Fibroblast of skin of right quadriceps (primary cell): ENCODE measurements at places on chromosomes 7 and 10.

DNA sequence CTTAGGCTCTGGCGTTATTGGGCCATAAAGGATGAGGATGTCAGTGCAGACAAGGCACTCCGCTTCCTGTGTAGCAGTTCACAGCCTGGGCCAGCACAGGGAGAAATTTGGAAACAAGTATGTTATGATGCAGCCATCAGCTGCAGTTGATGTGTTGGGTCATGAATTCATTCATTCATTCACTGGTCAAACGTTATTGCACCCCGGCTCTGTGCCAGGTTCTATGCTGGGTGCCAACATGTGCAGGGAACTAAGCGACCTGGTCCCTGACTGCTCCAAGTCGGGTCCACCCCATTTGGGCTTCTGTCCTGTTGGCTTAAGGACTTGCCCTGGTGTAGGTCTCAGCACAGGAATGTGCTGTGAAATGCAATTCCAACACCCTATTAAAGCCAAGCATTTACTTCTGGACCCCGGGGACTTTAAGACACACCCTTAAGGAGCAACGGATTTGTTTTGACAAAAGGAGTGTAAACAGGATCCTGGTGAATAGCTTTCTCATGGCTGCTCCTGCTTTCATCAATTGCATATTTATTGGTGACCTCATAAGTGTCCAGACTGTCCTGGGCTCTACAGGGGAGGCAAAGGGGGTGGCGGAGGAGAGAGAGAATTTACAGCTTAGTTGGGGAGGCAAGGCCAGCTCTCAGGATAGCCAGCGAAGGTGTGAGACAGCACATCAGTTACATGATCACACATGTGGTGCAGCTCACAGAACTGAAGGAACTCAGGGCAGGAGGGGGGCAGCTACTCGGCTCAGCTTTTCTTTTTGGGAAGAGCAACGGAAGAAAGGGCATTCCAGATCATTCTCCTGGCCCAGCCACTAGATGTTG lies 158.6 kb downstream of the GRK5 start:
- no peak for DNase-seq

GRCh38 chr10:44776181-44776580 lies 135.0 kb upstream of the TMEM72 start:
- no peak for DNase-seq

- DNase-seq = no peak
These were observed 11.9 kb downstream of the NRG3 start for GRCh38 chr10:81886939-81887338.

GRCh38 chr7:75722373-75722772 lies 16.4 kb downstream of the HIP1 start:
- no peak for DNase-seq

DNA sequence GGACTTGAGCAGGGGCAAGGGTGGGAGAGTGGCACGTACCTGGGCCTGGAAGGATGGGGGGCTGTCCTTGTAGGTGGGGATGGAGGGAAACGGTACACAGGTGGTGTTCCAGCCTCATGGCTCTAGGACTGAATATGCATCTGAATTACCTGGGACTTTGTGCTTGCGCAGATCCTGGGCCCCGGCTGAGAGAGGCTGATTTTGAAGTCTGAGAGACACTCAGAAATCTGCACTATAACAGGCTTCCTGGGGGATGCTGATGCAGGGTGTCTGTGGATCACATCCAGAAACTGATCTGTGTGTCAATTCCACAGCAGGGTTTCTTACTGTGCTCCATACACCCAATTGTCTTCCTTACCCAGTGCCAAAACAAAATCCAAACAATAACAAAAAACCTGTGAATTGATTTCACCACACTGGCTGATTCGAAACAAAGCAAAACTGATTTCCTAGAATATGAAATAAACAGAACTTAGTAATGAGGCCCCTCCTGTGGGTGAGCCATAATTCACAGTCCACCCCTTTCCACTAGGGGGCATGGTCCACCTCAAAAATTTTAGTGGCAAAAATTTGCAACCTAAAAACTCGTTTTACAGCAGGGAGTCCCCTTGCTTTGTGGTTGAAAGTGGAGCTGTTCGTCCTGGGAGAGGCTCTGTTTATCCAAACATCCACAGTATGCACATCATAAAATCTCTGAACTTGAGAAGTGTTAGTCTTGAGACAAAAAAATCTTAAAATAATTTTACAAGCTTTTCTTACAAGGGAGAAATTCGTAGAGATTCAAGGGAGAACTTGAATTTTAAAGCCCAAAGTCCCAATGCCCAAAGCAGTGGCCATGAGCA lies 32.0 kb upstream of the PLEKHA1 start:
- peak; percentile 46 for DNase-seq

DNA sequence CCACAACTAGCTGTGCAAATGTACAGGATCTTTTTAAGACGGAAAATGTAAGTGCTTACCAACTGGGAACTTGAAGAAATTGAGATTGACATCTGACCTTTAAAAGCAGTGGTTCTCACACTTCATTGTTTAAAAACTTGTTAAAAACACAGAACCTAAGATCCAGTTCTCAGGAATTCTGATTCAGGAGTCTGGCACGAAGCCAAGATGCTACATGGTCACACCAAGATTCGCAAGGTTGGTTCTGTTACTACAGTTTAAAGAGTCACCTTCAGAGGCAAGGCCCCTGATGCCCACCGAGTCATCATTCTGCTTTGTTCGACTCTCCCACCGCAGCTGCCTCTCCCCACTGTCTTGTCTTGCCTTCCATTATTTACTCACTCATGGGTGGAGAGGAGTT lies 113.3 kb downstream of the GLI3 start:
- no peak for DNase-seq

DNA sequence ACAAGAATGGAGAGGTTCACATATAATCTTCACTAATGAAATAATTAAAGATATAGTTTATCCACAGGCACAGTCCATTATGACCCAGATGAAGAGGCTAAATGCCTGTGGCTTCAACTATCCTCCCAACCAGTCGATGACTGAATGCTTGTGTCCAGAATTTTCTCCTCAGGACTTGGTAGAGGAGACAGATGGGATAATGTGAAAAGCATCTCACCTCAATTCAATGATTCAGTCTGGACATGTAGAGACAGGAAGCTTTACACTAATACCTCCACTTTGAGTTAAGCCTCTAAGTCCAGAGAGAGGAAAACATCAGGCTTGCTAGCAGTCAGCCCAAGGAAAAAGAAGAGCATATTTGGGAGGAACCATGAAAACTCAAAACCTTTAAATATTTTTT lies 59.1 kb upstream of the COL1A2 start:
- no peak for DNase-seq

- peak; percentile 85 for DNase-seq
These were observed 125.1 kb downstream of the CDK14 start for GRCh38 chr7:90720984-90721760.

DNA sequence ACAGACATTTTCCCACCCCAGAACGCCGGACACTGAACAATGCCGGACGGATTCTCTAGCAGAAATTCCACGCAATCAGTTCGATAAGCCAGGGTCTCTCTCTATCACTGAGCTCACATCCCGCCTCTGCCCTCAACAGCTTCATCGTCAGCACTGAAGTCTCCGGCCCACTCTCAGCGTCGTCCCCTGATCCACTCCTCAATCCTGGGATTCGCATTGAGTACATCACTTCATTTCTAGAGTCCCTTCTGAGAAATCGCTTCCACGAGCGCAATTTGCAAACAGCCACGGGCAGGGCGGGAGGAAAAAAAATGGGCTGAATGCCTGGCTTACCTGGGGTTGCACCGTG lies 365 bp downstream of the YME1L1 start:
- peak; percentile 8 for DNase-seq

DNA sequence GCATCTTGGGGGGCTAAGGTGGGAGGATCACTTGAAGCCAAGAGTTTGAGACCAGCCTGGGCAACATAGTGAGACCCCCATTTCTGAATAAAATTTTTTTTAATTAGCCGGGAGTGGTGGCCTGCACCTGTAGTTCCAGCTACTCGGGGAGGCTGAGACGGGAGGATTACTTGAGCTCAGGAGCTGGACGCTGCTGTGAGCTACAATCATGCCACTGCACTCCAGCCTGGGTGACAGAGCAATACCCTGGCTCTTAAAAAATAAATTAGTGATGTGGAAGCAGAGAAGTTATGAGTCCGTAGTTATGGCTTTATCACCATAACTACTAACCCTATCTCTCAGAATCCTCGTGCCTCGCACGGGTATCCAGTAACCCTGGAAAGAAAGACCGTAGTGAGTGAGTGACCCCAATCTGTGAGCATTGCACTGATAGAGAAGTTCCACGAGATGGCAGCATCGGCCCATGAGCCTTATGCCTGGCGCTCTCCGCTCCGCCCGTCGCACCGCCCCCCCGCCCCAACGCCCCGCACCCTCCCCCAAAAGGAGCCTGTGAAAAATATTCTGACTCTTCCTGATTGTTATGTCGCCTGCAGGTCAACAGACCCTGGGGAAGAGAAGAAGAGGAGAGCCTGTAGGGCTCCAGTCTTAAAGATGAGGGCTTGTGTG lies 4.9 kb upstream of the SLC29A3 start:
- peak; percentile 56 for DNase-seq

- no peak for DNase-seq
These were observed 176.2 kb downstream of the DNAJC1 start for GRCh38 chr10:21827308-21827707.
